ENCODE measurements at places on chromosomes 3 and 15. TPM values are rescaled to one million over a fixed set of nuclear protein-coding genes. Genes with fewer than 3 reads are reported as not detected.

RASGRF1 gene
- total RNA-seq: not detected

DNA sequence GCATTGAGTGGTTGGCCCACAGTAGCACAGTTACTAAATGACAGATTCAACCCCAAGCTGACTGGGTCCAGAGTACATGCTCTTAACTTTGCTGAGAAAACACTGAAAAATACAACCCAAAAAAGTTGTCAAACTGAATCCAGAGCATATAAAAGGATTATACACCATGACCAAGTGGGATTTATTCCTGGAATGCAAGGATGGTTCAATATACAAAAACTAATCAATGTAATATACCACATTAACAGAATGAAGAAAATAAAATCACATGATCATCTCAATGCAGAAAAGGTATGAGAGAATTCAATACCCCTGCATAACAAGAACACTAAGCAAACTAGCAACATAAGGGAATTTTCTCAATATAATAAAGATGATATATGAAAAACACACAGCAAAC is 98.5 kb downstream of the STAG1 start:
- no peak for DNase-seq
- no peak overlapping the region for H3K4me3 ChIP-seq
- H3K27ac ChIP-seq: no peak overlapping the region
- H3K27me3 ChIP-seq: no peaks in the 10 kb centered on the region

ST3GAL6 gene
- not detected for total RNA-seq

GRCh38 chr15:41337631-41338522 is 5.2 kb downstream of the NUSAP1 start:
- H3K36me3 ChIP-seq: peaks cover 78% of the 10 kb centered on the region
- peaks cover 10% of the 10 kb centered on the region for H3K4me1 ChIP-seq
- no peaks in the 10 kb centered on the region for H3K27me3 ChIP-seq
- no peak for DNase-seq
- H3K27ac ChIP-seq: no peak overlapping the region

DNA sequence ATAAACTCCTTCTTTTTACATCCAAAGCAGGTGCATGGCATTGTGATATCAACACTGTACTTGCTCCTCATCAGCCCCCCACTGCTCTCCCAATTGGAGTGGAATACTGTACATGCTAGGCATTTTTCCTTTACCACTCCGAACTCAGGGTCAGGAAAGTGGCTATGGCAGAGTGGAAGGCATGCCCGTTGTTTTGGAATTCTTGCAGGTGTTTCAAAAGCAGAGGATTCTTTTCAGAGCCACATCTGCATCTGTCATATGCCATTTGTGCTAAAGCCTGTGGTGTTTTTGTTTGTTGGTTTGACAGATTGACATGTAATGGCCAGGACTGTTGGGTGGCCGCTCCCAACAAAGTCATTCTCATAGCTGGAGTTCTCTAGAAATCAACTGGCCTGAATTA is 41.7 kb downstream of the SOX2 start:
- no peak overlapping the region for H3K27ac ChIP-seq
- no peaks in the 10 kb centered on the region for H3K27me3 ChIP-seq
- no peak for DNase-seq
- H3K36me3 ChIP-seq: no peaks in the 10 kb centered on the region
- peaks cover 18% of the 10 kb centered on the region for H3K4me1 ChIP-seq

C3orf22 gene
- not detected for total RNA-seq

GRCh38 chr3:191119415-191120295 is 79.4 kb upstream of the OSTN start:
- no peak for DNase-seq
- no peak overlapping the region for H3K4me3 ChIP-seq
- no peaks in the 10 kb centered on the region for H3K27me3 ChIP-seq

EIF4E3 gene
- 2.3 TPM for total RNA-seq

GRCh38 chr3:158167737-158168557 is 58.1 kb downstream of the RSRC1 start:
- H3K36me3 ChIP-seq: no peaks in the 10 kb centered on the region
- no peaks in the 10 kb centered on the region for H3K27me3 ChIP-seq
- H3K27ac ChIP-seq: no peak overlapping the region
- peaks cover 19% of the 10 kb centered on the region for H3K4me1 ChIP-seq
- DNase-seq: peak; percentile 70
- no peak overlapping the region for H3K4me3 ChIP-seq

- H3K27me3 ChIP-seq: no peaks in the 10 kb centered on the region
- peaks cover 27% of the 10 kb centered on the region for H3K4me1 ChIP-seq
- no peaks in the 10 kb centered on the region for H3K36me3 ChIP-seq
- H3K4me3 ChIP-seq: no peak overlapping the region
Measured at GRCh38 chr3:78888635-78889034, 879.2 kb downstream of the ROBO1 start.

BFSP2 gene
- not detected for total RNA-seq

DNA sequence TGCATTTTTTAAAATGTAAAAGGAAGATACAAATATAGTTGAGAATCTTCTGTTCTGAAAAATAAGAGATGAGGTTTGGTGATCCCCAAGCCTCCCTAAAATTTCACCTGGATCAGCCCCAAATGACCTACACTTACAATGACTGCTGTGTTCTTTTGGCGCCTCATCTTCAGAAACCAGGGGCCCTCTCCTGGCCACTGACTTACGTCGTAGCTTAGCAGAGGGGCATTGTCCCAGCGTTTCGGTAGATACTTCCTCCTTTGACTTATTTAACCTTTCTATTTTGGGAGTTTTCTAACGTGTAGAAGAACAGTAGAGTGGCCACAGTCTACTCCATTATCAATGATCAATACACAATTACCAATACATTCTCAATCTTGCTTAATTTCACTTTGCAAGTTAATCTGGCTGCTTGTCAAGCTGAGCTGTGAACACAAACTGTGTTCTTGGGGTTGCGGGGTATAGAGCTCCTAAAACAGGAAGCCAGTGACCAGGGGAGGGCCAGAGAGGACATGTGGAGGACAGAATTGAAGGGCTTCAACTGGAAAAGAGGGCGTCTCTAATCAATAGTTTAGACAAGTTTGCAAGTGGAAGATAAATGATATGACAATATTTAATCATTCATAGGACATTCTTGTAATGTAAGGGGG is 419.5 kb downstream of the LPP start:
- H3K27ac ChIP-seq: no peak overlapping the region
- H3K4me3 ChIP-seq: no peak overlapping the region
- DNase-seq: no peak
- peaks cover 8% of the 10 kb centered on the region for H3K36me3 ChIP-seq
- H3K27me3 ChIP-seq: no peaks in the 10 kb centered on the region

DNA sequence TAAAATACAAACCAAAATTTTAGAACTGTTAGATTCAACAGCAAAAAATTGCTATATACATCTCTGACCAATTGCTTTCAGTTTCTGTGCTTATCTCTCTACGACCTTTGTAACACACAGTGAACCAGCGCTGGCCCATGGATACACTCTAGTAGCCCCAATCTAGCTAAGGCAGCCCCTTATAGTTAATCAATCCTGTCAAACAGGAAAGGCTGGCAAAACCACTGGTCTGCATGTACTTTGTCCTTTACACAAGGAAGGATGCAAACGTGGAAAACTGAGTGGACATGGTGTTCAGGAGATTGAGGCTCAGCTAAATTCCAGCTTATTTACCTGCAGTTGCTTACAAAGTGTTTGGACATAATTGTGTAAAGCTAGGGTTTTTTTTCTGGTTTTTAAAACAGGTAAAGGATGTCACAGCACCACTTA is 25.9 kb downstream of the ADGRG7 start:
- H3K4me3 ChIP-seq: no peak overlapping the region
- H3K36me3 ChIP-seq: no peaks in the 10 kb centered on the region
- H3K4me1 ChIP-seq: no peaks in the 10 kb centered on the region
- DNase-seq: no peak

DNA sequence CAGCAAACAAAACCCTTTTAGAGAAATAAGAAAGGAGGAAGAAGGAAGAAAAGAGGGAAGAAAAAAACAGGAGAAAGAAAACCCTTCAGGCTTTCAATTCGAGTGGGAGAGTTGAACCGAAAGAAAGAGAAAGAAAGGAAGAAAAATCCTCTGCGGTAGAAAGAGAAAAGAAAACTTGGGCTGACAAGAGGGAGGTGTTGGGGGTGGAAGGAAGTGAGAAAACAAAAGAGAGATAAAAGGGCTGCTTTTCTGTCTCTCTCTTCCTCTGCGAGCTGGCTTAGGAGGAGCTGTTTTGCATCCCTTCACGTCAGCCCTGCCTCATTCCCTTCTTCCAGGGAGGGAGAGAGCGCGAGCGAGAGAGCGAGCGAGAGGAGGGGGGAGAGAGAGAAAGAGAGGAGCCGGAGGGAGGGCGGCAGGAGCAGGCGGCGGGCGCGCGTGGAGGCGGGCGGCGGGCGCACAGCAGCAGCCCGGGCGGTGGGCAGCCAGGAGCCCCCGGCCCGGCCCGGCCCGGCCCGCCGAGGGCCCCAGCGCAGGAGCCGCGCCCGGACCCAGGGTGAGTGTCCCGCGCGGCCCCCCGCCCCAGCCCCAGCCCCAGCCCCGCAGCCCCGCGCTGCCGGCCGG is at the start of gene ZNF710:
TSS of gene ZNF710 (plus strand) at position 263 of the 621 bp plus-strand sequence. CDS start 65,814 bp downstream, outside the sequence.
- peak within 1 kb of the TSS; percentile 92 for H3K4me3 ChIP-seq
- H3K4me1 ChIP-seq: peaks cover 34% of the 10 kb centered on the region
- H3K27ac ChIP-seq: peak within 1 kb of the TSS; percentile 73
- H3K27me3 ChIP-seq: no peaks in the 10 kb centered on the region

DNA sequence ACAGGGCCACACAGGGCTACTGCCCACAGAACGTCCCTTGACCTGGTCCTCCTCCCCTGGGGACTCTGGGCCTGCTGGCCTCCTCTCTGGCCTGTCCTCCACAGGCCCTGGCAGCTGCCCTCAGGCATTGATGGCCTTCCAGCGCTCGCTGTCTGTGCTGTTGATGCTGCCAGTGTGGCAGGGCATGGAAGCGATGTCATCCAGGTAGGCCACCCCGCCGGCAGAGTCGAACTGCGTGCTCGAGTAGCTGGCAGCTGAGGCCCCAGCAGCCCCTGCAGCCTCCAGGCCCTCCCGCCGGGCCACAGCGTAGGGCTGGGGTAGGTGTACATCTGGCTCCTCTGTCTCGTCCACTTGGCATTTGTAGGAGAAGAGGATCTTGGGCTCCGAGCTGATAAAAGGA is 17.1 kb downstream of the TPRA1 start:
- no peak overlapping the region for H3K27ac ChIP-seq
- peaks cover 4% of the 10 kb centered on the region for H3K4me1 ChIP-seq
- H3K4me3 ChIP-seq: no peak overlapping the region
- H3K36me3 ChIP-seq: peaks cover 73% of the 10 kb centered on the region
- no peak for DNase-seq
- no peaks in the 10 kb centered on the region for H3K27me3 ChIP-seq

PLA2G4F gene
- not detected for total RNA-seq

ILDR1 gene
- total RNA-seq: not detected

KBTBD8 gene
- 1.5 TPM for total RNA-seq

DNA sequence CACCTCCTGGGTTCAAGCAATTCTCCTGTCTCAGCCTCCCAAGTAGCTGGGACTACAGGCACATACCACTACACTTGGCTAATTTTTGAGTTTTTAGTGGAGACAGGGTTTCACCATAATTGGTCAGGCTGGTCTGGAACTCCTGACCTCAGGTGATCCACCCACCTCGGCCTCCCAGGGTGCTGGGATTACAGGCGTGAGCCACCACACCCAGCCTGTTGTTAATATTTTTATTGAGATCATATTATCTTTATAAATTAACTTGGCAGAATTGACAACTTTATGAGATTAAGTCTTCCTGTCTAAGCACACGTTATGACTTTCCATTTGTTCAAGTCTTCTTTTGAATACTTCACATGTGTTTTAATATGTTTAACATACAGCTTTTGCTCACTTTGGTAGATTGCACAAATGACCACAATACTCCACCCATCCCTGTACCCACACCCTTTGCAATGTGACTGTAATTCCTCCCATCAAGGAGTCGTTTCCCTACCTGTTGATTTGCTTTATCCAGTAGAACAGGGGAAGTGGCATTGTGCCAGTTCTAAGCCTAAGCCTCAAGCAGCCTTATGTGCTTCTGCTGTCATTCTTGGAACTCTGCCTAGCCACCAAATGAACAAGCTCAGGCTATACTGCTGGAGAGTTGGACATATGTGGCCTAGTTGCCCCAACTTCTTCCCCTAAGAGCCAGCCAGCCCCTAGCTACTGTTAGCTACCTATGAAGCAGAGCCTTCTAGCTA is 8.2 kb downstream of the XYLB start:
- H3K4me1 ChIP-seq: no peaks in the 10 kb centered on the region
- DNase-seq: no peak
- H3K4me3 ChIP-seq: no peak overlapping the region
- H3K27ac ChIP-seq: no peak overlapping the region
- H3K27me3 ChIP-seq: no peaks in the 10 kb centered on the region
- H3K36me3 ChIP-seq: no peaks in the 10 kb centered on the region

CFAP20DC gene
- 4.8 TPM for total RNA-seq

GRCh38 chr3:108346301-108347227 is 50.2 kb downstream of the HHLA2 start:
- H3K4me1 ChIP-seq: no peaks in the 10 kb centered on the region
- no peak overlapping the region for H3K4me3 ChIP-seq
- H3K36me3 ChIP-seq: no peaks in the 10 kb centered on the region

DNA sequence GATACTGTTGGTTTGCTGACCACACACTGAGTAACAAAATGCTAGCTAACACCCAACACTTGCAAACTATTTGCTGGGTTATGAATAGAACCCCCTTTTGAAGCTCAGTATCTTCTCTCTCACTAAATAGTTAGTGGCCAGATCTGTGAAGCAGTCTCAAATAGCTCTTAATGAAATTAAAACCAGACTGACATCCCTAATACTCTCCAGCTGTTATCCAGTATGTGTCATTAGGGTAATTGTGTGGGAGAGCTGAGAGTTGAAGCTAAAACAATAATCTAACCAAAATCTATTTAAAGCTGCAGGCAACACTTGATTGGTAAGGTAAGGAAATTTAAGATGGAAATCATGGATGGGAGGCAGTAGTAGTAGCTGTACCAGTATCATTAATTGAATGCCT is 110.4 kb upstream of the RORA start:
- H3K27me3 ChIP-seq: no peaks in the 10 kb centered on the region
- DNase-seq: no peak
- H3K36me3 ChIP-seq: no peaks in the 10 kb centered on the region
- H3K27ac ChIP-seq: no peak overlapping the region
- no peak overlapping the region for H3K4me3 ChIP-seq

GUCA1C gene
- total RNA-seq: not detected

DNA sequence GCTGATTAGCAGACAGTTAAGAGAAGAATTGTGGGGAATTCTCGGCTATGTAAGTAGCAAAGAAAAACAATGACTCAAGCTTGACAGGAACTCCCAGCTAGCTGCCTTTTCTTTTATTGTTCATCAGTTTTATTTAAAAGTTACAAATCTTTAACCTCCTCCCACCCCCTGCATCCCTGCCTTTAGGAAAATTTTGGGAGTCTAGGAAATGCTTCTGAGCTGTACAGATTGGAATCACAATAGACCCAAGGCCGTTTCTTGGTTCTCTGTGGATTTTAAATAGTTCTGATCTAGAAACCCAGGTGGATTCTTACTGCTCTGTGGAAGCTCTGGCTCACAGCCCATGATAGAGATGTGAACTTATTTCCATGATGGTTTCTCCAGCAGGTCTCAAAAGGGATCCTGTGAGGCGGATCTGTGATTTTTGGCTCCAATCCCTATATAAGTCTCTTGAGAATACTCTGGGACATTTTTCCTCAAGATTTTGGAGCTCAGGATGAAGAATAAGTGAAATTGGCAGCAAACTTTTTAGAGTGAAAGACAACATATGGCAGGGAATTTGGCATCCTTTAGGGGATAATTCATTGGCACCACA is 312.3 kb downstream of the EPHA3 start:
- no peaks in the 10 kb centered on the region for H3K4me1 ChIP-seq
- no peaks in the 10 kb centered on the region for H3K27me3 ChIP-seq
- no peak overlapping the region for H3K4me3 ChIP-seq
- no peak for DNase-seq
- no peaks in the 10 kb centered on the region for H3K36me3 ChIP-seq

GRCh38 chr3:194235160-194235559 is 99.2 kb downstream of the HES1 start:
- H3K4me1 ChIP-seq: no peaks in the 10 kb centered on the region
- H3K4me3 ChIP-seq: no peak overlapping the region
- DNase-seq: no peak

Data from SJSA1 (cell line).